ENCODE measurements at places on chromosomes 4 and X.

DNA sequence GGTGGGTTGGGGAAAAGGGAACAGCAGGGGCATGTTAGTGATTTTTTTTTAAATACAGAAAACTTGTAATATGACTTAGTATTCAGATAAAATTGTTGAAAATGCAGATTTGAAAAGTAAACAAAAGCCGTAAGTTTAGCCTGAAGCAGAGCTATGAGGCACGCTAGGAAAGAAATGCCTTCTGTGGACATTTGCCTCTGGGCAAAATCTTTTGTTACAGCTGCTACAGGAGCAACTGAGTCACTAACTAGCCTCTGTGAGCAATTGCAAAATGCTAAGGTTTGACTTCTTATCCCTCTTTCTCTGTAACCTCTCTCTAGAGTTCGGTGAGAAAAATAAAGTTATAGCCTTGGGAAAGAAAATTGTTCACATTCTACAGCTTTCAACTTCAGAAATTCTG is 350.0 kb downstream of the SLC7A11 start:
- DNase-seq, result no peak

DNA sequence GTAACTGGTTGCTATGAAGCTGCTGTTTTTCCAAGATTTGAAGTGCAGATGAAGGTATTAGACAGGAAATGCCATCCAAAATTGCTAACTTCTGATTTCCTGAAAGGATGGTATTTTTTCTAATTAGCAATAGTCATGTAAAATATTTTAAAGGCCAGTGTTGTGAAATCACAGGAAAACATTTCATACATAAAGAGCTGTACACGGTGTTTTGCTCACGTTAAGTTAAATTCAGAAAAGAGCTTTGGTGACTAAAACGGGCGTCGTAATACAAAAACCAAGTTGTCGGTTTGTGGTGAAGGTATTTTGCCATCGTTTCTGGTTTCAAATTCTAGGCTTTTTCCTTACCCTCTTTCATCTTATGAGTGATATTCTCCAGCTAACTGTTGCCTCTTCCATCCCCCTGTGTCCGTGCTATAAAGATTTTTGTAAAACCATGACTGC is 39.8 kb downstream of the AFF1 start:
- peak; percentile 35 for DNase-seq

DNA sequence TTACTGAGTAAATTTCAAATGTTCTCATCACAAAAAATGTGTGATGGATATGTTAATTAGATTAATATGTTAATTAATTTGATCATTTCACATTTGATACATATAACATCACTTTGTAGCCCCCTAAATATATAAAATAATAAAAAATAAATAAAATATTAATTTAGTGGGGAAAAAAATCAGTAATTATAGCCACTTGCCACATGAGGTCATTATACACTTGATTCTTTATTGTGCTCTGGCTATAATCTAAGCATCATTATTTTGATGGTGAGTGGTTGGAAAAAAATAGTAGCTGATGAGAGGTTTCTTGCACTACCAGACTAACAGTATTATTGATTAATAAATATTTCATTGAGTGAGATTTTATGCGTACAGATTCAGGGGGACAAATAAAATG is 57.4 kb downstream of the DCK start:
- DNase-seq, result no peak

GRCh38 chrX:134658760-134659023 is 421 bp upstream of the PLAC1 start:
- no peak for DNase-seq

DNA sequence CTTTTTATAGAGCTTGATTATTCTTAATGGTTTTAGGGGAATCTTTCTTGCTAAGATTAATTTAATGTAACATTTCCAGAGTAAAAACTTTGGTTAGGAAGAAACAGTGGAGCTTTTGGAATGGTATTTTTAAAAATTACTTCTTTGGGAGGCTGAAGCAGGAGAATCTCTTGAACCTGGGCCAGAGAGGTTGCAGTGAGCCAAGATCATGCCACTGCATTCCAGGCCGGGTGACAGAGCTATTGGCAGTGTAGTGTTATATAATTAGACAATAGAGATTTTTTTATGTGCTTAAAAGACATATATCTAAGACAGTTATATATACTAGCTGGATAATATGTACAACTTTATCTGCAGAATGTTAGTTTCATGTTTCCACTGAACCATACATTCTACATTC is 585.6 kb downstream of the ADGRL3 start:
- DNase-seq, result peak; percentile 1

- DNase-seq, result no peak
Measured at GRCh38 chrX:6954836-6955235, 192.7 kb upstream of the STS start.

DNA sequence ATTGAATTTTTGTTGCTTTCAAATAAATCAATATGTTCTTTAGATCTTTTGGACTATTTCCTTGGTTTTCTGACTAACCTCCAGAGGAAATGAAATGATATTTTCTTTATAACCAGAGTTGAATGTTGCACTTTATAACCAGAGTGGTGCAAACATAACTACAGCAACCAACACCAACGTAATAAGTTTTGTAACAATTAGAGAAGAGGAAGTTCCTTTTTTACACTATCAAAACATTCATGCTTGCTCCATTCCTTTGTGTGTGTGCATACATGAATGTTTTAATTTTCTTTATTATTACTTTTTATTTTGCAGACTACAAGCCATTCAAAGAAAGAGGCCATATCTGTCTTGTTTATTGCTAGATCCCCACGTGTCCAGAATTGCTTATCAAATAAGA is 193.0 kb upstream of the PPP3CA start:
- DNase-seq, result no peak

- DNase-seq, result no peak
Measured at GRCh38 chrX:105650986-105651385, 171.4 kb upstream of the NRK start.

- no peak for DNase-seq
Measured at GRCh38 chr4:54015423-54016030, 48.9 kb downstream of the CHIC2 start.

- DNase-seq, result peak; percentile 1
Measured at GRCh38 chrX:110671068-110671803, 124.4 kb downstream of the CHRDL1 start.

- no peak for DNase-seq
Measured at GRCh38 chrX:34576864-34577263, 80.2 kb downstream of the TMEM47 start.

- DNase-seq, result no peak
Measured at GRCh38 chr4:67436742-67437141, 108.6 kb downstream of the CENPC start.

- DNase-seq, result peak; percentile 5
Measured at GRCh38 chr4:125434136-125434535, 119.4 kb downstream of the FAT4 start.

GRCh38 chrX:57583477-57583876 is 8.3 kb upstream of the ZXDB start:
- DNase-seq, result no peak

DNA sequence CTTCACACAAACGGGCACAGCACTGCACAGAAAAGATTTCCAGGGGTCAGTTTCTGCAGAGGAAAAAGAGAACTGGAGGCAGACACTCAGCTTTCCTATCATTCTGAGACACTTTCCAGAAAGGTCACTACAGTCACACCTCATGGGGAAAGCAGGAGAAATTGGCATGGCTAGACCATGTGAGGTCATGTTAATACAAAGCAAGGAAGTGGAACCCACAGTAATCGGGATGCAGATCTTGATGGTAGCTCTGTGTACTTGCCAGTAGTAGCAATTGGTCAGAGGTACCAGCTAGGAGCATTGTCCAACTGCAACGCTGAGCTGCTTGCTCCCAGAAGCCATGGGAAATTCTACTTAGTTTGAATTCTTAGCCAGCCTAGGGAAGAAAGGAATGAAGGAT is 255.3 kb upstream of the PCDH10 start:
- no peak for DNase-seq

DNA sequence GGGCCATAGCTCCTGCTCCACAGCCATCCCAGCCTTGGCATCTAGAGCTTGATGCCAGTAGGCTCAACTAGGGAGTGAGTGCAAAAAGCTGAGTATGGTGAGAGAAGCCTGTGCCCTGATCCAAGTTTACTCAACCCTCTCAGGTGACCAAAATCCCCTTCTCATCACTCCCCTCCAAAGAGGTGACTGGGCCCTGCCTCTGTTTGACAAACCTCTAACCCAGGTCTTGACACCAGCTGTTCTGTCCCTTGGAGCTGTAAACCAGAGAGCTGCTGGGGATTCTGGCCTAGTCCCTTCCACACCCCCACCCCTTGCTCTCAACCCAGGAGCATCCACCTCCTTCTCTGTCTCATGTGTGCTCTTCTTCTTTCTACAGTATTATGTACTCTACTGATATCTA is 73.5 kb downstream of the MSN start:
- DNase-seq, result no peak

- peak; percentile 70 for DNase-seq
Measured at GRCh38 chr4:78610546-78611214, 59.1 kb downstream of the ANXA3 start.

DNA sequence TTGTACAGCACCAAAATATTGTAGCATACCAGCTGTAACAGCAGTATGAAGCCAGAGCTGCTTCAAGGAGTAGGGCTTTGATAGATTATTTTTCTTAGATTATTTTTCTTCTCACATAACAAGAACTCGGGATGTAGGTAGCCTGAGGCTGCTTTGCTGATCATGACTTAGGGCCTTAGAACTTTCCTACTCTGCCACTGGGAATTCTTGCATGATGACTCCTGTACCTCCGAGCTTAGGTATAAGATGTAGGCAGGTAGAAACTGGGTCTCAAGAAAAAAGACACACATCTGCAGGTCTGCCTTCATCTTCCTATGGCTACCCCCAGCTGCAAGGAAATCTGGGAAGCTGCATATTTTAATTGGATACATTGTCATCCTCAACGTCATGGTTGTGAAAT is 115.9 kb upstream of the PNPLA4 start:
- DNase-seq, result no peak

DNA sequence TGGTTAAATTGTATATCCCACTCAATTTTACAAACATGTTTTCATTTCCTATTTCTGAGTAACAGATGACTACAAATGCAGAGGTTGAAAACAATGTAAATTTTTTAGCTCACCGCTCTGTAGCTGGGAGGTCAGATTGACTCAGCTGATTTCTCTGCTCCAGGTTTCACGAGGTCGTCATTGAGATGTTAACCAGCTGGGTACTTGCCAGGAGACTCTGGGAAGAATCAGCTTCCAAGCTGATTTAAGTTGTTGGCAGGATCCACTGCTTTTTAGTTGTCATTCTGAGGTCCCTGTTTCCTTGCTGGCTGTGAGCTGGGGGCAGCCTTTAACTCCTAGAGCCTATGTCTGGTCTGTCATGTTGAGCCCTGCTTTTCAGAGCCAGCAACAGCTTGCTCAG is 864.3 kb upstream of the AGA start:
- peak; percentile 52 for DNase-seq

DNA sequence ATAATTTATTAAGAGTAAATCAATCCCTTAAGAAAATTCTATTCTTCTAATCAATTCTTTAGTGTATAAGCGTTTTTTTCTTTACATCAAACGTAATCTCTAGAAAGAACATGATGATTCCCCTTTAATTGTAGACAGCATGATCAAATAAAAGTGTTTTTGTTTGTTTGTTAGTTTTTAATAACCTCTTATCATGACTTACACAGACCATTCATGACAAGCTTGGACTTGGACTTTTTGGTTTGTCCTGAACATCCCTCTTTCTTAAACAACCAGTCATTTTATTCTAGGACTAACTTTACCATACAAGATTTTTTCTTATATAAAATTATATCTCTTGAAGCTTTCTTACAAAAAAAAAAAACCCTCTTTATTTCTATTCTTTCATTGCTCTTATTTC is 344.6 kb upstream of the SPOCK3 start:
- no peak for DNase-seq

GRCh38 chr4:137495578-137495977 is 36.7 kb downstream of the PCDH18 start:
- no peak for DNase-seq

DNA sequence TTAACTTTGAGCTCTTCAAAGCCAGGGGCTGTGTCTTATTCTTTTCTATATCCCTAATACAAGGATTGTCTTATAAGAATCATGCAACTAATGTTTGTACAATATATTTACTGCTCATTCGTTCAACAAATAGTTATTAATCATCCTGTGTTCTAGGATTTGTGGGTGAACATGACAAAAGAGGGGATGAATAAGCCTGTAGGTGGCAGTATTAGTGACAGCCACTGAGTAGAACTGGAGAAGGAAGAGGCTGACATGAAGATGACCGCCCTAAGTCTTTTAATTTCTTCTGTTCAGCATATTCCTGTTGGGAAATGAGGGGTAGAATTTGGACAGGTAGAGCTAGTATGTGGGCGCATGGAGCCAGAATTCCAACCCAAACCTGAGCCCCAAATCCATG is 11.9 kb upstream of the LINC00632 start:
- no peak for DNase-seq

GRCh38 chr4:76271248-76271647 is 19.7 kb downstream of the FAM47E start:
- no peak for DNase-seq

DNA sequence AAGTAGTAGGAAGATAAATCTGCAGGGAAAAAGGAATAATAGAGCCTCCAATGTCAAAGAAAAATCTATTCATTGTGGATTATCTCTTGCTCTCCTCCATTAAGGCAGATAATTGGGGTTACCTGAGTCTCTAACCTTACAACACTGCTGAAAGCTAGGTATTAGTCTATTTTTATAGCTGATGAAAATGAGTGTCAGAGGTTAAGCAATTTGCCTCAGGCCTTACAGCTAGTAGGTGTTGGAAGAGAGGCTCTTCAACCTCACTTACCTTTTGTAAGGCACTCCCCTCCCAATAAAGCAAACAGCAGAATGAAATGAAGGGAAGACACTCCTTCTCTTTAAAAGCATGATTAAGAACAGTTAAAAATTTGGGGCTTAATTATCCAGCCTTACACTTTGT is 45.4 kb upstream of the GAB1 start:
- no peak for DNase-seq

Measured in fibroblast of skin of scalp (primary cell).